Transverse colon (tissue), 4 donors: ENCODE measurements at places on chromosomes 13 and 19.

DNA sequence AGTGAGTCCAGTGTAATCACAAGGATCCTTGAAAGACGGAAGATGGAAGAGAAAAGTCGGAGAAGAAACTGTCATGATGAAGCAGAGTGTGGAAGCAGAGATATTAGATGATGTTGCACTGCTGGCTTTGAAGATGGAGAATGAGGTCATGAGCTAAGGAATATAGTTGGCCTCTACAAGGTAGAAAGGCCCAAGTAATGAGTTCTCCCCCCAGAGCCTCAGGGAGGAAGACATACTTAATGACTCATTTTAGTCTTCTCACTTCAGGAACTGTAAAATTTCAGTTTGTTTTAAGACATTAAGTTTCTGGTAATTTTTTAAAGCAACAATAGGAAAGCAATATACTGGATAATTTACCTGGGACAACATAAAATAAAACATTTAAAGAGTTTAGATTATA, 1331.5 kb upstream of the PCDH20 start:
- no peak for DNase-seq

GRCh38 chr13:75326173-75327134, 155.5 kb downstream of the TBC1D4 start:
- DNase-seq, result no peak

GRCh38 chr13:27161980-27162379, 9.6 kb downstream of the USP12 start:
- DNase-seq, result no peak

DNA sequence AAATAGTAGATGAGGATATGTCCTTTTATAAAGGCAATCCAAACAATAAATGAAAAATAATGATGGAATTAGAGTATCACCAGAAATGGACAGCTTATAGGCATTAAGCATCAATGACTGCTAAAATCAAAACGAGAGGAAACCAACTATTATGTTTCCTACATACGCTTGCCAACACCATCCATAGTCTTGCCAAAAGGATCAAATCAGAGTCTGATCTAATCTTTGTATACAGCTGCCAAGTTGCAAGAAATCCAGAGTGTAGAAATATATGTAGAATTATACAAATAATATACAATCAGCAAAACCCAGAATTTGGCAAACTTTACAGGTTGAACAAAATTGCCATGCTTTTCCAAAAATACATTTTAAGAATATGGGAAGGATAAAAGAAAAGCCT, 1661.6 kb downstream of the SLITRK1 start:
- no peak for DNase-seq

GRCh38 chr19:55493645-55494171, 5.5 kb downstream of the SSC5D start:
- no peak for DNase-seq

- DNase-seq, result no peak
Measured at GRCh38 chr13:73355134-73355533, 296.3 kb downstream of the KLF5 start.

GRCh38 chr13:23865906-23866305, 23.3 kb downstream of the MIPEP start:
- no peak for DNase-seq

GRCh38 chr19:39971380-39972035, 543 bp downstream of the PSMC4 start:
- no peak for DNase-seq

GRCh38 chr13:32209652-32210051, 105.5 kb downstream of the ZAR1L start:
- no peak for DNase-seq

DNA sequence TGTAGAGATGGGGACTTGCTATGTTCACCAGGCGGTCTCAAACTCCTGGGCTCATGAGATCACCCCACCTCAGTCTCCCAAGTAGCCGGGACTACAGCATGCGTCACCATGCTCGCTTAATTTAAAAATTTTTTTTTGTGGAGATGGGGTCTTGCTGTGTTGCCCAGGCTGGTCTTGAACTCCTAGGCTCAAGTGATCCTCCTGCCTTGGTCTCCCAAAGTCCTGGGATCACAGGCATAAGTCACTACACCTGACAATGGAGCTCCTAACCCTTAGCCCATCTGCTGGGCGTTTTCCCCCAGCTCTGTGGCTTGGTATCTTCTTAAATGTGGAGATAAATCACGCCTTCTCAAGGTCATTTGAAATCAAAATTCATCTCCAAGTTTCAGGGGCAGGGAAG, 6.3 kb upstream of the ADAMTS10 start:
- no peak for DNase-seq

GRCh38 chr19:45591004-45591637, 6.5 kb upstream of the OPA3 start:
- DNase-seq, result peak; percentile 73

- no peak for DNase-seq
Measured at GRCh38 chr19:42290523-42291434, 11.2 kb upstream of the PRR19 start.

DNA sequence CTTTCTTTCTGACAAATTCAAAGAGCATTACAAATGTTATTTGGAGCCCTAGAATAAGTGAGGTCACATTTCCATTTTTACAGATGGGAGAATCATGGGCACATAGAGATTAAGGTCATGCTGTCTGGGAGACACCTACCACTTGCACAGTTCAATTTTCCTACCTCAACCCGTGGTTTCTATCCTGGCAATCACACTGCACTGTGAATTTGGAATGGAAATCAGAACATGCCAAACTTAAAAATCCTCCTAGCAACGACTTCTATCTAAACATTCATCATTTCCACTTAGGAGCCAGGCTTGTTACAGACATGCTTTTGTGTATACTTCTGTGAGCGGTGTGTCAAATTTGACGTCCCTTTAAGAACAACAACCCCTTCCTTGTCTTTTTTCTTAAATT, 251.5 kb downstream of the DNAJC15 start:
- DNase-seq, result no peak

DNA sequence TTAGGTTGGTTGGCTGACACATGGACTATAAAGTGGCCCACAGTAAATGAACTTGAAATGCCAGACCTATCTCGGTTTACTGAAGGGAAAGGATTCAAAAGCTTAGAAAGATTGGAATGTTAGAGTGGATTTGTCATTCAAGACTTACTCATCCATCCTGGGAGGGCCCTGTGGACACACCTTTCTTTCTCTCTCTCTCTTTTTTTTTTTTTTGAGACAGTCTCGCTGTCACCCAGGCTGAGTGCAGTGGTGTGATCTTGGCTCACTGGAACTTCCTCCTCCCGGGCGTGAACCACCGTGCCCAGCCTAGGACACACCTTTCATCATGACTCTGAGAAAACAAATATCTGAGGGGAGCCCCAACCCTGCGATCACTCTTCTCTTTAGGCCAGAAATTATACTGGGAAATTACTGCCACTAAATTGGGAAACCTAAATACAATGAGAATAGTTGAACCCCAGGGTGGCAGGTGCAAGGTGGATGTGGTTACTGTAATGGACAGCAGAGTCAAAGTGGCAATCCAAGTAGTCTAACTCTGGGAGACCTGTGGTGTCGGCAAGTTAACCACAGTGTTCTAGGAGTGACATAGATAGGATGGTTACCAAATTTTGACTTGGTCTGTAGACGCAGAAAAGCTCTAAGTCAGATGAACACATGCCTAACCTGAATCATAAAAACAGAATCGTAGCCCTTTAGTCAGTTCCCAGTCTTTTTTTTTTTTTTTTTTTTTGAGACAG, 47.1 kb upstream of the ZMYM5 start:
- DNase-seq, result peak; percentile 54

DNA sequence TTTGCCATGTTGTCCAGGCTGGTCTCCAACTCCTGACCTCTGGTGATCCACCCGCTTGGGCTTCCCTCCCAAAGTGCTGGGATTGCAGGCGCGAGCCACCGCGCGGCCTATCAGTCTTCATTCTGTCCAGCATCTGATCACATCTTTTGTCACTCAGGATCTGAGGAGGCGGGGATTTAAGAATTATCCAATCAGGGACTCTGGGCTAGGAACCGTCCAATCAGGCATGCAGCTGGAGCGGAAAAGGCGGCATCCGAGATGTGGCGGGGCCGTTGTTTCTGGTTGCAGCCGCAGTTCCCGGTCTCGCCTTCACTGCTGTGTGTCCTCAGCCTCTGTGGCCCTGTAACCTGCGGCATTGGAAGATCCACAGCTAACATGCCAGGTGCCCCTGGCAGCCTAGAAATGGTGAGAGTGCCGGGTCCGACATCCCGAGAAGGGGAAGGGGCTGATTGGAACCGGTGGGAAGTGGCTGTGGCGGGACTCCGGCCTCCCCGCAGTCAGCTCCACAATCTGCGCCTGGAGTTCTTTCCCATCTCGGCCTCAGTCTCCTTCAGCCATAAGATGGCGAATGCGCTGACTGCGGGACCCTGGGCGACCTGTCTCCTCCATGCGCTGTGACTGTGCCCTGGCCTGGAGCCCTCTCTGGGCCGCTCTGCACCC, at the start of gene ZNF729:
TSS of gene ZNF729 (plus strand) at position 291 of the 660 bp plus-strand sequence. CDS start at position 376, 85 bp downstream.
- no peak for DNase-seq

- no peak for DNase-seq
Measured at GRCh38 chr19:42421591-42422031, 5.6 kb downstream of the LIPE start.

DNA sequence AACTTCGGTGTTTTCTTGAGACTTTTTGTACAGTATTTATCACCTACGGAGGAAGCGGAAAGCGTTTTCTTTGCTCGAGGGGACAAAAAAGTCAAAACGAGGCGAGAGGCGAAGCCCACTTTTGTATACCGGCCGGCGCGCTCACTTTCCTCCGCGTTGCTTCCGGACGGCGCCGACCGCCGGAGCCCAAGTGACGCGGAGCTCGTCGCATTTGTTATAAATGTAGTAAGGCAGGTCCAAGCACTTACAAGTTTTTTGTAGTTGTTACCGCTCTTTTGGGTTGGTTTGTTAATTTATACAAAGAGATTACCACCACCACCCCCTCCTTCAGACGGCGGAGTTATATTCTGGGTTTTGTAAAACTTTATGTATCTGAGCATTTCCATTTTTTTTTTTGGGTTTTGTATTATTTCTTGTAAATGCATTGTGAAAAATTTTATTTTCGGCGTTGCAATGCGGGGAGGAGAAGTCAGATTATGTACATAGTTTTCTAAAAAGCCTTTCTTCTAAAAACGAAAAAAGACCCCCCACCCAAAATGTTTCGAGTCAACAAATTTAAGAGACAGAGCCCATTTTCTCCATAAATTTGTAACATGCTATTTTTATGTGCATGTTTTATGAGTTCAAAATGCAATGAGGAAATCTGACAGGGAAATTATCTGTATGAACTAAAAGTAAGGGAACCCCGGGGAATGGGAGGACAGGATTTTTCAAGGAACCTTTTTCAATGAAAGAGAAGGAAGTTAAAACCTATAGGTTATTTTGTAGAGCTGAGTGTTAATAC, 2.3 kb downstream of the SOX1 start:
- DNase-seq, result no peak

- no peak for DNase-seq
Measured at GRCh38 chr13:25489238-25489637, 117.5 kb downstream of the ATP8A2 start.

DNA sequence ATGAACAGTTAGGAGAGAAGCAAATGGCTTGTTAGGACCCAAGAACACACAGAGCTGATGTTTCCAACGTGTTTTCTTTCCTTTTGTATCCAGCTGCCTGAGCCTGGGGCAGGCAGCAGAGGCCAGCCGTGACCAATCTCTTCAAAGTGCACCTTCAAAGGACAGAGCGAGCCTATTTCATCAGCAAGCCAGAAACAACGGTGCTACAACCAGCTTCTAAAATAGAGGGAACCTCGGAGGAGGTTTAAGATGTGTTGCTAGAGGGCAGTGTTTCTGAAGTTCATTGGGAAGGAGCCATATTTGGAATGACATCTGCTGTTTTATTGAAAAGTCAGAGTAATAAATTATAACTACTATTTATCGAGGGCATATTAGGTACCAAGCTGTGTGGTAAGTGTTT, 56.2 kb upstream of the RFC3 start:
- no peak for DNase-seq

- DNase-seq, result no peak
Measured at GRCh38 chr19:38638461-38638860, 9.0 kb upstream of the ACTN4 start.

DNA sequence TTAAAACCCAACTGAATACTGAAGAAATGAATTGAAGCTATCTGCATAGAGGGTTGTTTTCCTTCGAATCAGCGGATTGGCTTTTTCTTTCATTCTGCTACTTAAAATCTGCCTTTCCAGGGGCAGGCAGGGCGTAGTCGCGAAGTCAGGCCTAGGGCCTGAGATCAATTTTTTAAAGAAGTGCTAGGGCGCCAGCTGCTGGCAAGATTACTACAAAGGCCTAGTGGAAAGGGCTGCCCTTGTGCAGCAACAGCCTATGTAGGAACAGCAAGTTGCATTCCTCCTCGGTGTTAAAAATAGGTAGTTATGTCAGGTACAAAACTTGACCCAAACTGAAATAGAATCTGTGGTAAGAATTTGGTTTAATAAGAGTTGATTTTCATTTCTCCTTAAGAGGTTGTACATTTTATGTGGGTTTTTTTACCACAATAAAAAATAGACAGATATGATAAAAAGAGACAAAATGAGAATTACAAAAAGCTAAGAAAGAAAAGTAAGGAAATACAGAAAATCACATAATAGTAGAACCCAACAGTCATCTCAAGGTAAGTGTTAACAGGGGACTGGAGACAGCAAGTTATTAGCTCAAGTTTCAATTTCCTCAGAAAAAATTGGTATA, 9.5 kb upstream of the URAD start:
- peak; percentile 65 for DNase-seq

- peak; percentile 71 for DNase-seq
Measured at GRCh38 chr19:48510421-48511268, 990 bp downstream of the LMTK3 start.

DNA sequence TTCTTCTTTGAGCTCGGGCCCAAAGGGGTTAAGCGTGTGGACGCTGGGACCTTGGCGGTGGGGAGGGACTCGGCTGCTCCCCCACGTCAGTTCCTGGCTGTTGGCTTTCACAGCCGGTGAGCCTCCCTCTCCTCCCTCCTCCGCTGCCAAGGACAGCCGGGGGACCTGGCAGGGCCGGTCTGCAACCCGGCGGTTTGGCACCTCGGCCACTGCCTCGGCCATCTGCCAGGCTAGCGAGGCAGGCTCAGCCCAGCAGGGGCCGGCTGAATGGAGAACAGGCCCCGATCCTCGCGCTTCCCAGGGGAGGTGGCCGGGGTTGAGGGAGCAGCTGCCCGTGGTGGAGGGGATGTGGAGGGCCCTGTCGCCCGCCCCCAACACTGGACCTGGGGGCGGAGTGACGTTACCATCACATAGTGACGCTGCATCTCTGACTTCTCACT, 5.0 kb downstream of the TLE5 start:
- peak; percentile 73 for DNase-seq

DNA sequence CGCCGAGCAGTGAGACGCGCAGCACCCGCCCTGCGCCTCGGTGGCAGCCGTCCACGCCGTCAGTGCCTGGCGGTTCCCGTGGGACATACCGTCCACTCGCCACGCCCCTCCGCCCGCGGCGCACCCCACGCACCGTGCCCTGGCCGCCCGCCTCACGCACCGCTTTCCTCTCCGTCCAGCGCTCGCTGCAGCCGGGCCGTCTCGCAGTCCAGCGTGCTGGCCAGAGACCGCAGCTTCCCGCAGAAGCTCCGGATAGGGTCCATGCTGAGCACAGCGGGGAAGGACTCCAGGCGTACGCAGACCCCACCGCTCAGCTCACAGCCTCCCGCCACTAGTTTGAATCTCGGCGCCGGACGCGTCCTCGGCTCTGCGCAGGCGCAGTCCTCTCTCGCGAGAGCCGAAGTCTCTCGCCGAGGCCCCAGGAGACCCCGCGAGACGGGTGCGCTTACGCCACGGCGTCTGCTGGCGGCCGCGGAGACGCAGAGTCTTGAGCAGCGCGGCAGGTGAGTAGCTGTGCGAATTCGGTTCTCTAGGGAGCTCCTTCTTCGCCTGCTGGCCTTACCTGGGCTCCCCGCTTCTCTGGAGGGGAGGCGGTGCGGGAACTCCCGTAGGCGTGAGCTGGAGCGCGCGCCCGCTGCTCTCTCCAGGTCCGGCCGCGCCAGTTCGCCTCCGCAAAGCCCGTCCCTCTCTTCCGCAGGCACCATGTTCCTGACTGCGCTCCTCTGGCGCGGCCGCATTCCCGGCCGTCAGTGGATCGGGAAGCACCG, at the start of the genes MRPL57 and SKA3:
TSS of gene MRPL57 (plus strand) at position 444 of the 767 bp plus-strand sequence. CDS start at position 703, 259 bp downstream.
TSS of gene SKA3 (minus strand) at position 338 of the 767 bp plus-strand sequence. CDS start at position 263, 75 bp downstream.
- peak; percentile 94 for DNase-seq
